ENCODE measurements at places on chromosomes 1 and 21.

- H3K27me3 ChIP-seq = no peaks in the 10 kb centered on the region
- H3K4me1 ChIP-seq = peaks cover 13% of the 10 kb centered on the region
- H3K4me3 ChIP-seq = no peak overlapping the region
- H3K36me3 ChIP-seq = 0 out of 2 replicates have a peak, but pooled peaks cover 1% of the 10 kb centered on the region
- no peak overlapping the region for H3K27ac ChIP-seq
Measured at GRCh38 chr1:23477359-23478144, 6.4 kb downstream of the ASAP3 start.

GRCh38 chr1:87495147-87495546 lies 166.5 kb downstream of the LMO4 start:
- no peaks in the 10 kb centered on the region for H3K36me3 ChIP-seq
- DNase-seq = no peak
- H3K27ac ChIP-seq = no peak overlapping the region
- no peaks in the 10 kb centered on the region for H3K27me3 ChIP-seq

- H3K27ac ChIP-seq = peak overlapping the region; percentile 82
- peak; percentile 61 for DNase-seq
- H3K36me3 ChIP-seq = no peaks in the 10 kb centered on the region
- no peak overlapping the region for H3K4me3 ChIP-seq
- H3K4me1 ChIP-seq = peaks cover 7% of the 10 kb centered on the region
Measured at GRCh38 chr1:218642033-218642948, 297.2 kb downstream of the TGFB2 start.

- no peak for DNase-seq
- H3K4me1 ChIP-seq = no peaks in the 10 kb centered on the region
- no peak overlapping the region for H3K27ac ChIP-seq
Measured at GRCh38 chr1:237098541-237098940, 56.6 kb downstream of the RYR2 start.
